NCI-H1105 treated with DMSO at 0.1 percent for 48 hours (cell line): ENCODE measurements at places on chromosomes 12 and 14.

GRCh38 chr12:99911967-99912366 lies 72.8 kb downstream of the ANKS1B start:
- DNase-seq: no peak

GRCh38 chr12:25960143-25960542 lies 1.7 kb downstream of the RASSF8 start:
- DNase-seq: peak; percentile 21

DNA sequence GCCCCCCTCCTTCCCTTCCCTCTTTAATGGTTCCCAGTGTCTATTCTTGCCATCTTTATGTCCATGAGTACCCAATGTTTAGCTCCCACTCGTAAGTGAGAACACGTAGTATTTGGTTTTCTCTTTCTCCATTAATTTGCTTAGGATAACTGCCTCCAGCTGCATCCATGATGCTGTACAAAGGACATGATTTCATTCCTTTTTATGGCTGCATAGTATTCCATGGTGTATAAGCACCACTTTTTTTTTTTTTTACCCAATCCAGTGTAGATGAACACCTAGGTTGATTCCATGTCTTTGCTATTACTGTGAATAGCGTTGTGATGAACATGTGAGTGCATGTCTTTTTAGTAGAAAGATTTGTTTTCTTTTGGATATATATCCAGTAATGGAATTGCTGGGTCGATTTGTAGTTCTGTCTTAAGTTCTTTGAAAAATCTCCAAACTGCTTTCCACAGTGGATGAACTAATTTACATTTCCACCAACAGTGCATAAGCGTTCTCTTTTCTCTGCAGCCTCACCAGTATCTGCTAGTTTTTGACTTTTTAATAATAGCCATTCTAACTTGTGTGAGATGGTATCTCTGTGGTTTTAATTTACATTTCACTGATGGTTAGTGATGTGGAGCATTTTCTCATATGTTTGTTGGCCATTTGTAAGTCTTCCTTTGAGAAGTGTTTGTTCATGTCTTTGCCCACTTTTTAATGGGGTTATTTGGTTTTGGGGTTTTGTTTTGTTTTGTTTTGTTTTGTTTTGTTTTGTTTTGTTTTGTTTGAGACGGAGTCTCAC lies 26.0 kb downstream of the RPS29 start:
- no peak for DNase-seq

- DNase-seq: no peak
These were observed 3.1 kb downstream of the SINHCAF start for GRCh38 chr12:31322801-31323207.

- DNase-seq: no peak
These were observed 2.2 kb downstream of the ZFP36L1 start for GRCh38 chr14:68790644-68791077.

DNA sequence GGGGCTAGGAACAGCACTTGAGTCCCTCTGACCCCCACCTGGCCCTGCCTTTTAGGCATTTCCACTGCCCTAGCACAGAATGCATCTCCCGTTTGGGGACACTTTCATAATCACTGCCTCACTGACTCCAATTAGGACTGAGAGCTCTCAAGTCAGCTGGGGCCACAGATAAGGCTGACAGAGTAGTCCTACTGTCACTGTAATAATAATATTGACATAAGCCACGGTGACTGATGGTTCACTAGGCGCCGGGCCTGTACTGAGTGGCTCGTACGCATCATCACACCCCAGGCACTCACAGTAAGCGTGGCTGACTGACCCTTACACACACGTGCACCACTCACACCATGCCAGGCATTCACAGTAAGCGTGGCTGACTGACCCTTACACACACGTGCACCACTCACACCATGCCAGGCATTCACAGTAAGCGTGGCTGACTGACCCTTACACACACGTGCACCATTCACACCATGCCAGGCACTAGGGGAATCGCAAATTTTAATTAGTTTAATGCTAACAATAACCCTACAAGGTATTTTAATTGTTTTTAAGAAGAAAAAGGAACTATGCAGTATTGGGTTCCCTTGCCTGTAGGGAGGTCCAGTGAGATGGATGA lies 87.7 kb downstream of the CHGA start:
- no peak for DNase-seq

GRCh38 chr14:80378084-80378690 lies 166.9 kb upstream of the DIO2 start:
- no peak for DNase-seq

DNA sequence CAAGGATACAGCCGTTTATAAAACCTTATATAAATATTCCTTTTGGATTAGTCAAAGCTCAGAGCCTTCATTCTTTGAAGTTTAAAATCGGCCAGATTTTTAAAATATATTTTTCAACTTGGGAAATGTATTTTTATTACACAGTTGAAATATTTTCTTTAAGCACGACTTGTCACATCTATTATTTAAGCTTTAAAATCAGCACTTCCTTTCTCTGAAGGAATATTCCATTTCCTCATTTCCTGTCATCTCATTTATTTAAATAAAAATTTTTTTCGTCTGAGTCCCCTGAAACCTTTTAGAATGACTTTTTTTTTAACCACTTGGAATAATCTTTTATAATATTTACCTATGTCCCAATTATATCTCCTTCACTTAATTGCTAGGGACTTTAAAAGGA lies 107.5 kb upstream of the PDE3A start:
- no peak for DNase-seq

- DNase-seq: no peak
These were observed 12.7 kb upstream of the SERPINA1 start for GRCh38 chr14:94401083-94401482.

- no peak for DNase-seq
These were observed 29.1 kb upstream of the PTPRB start for GRCh38 chr12:70666364-70666763.

GRCh38 chr12:94191023-94191422 lies 42.6 kb downstream of the PLXNC1 start:
- DNase-seq: no peak

GRCh38 chr12:65330331-65330730 lies 51.8 kb downstream of the MSRB3 start:
- DNase-seq: peak; percentile 44

- no peak for DNase-seq
These were observed 56.2 kb downstream of the PPHLN1 start for GRCh38 chr12:42382013-42382696.

GRCh38 chr12:43057566-43057965 lies 468.0 kb upstream of the PRICKLE1 start:
- peak; percentile 2 for DNase-seq

- peak; percentile 78 for DNase-seq
These were observed 47.9 kb upstream of the TUNAR start for GRCh38 chr14:95828649-95829265.

DNA sequence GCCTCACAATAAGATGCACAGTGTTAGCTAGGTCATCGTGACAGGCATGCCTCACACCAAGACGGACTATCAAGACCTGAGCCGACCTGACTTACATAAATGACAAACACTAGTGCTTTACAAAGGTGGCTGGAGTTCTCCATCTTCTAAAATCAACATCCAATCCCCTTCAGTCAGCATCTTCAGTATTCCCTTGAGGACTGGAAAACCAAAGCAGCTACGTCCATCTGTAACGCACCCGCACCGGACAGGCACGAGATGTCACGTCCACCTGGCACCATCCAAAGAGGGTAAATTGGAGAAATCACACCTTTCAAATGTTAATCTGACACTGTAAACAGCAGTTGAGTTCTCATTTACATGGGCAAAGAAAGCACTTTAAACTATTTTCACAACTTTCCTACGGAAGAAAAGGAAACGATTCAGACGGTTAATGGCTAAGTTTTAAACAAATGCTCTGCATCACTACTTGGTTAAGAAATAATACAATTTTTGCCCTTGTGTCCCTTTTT lies 130.2 kb downstream of the PRICKLE1 start:
- no peak for DNase-seq

DNA sequence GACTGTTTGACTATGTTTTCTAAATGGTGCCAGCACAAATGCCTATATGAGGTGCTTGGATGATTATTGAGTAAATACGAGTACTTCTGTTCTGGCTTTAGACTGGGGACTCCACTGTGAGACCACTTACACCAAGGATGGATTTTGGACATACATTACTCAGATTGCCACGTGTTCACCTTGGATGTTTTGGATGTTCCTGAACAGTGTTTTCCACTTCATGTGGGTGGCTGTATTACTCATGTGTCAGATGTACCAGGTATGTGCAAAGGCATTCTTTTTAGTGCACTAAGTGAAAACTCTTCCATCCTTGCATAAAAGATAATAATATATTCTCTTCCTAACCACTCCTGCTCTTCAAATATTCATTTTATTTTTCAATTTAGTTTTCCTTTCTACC lies 30.7 kb downstream of the CSRP2 start:
- no peak for DNase-seq

GRCh38 chr14:36022765-36023410 lies 153.6 kb downstream of the PTCSC3 start:
- DNase-seq: no peak

DNA sequence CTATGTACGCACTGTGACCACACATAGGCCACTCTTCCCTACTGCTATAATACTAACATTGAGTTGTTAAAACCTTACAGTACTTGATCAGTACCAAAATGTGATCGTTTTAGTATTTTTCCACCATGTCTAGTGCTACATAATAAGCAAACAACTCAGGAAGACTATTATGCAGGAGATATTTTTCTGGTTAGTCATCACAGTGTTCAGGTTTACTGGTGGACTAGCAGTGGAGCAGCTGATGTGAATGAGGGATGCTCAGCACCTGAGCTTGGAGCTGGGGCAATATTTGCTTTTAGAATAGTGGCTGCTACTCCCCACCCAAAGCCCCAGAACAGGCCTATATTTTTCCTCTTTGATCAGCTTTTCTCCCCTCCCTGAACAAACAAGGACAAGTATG lies 513.1 kb downstream of the KCNH5 start:
- DNase-seq: no peak

- no peak for DNase-seq
These were observed 374.8 kb downstream of the TMEM121 start for GRCh38 chr14:105901226-105901625.

GRCh38 chr12:3980504-3981272 lies 107.5 kb upstream of the PARP11 start:
- DNase-seq: no peak

DNA sequence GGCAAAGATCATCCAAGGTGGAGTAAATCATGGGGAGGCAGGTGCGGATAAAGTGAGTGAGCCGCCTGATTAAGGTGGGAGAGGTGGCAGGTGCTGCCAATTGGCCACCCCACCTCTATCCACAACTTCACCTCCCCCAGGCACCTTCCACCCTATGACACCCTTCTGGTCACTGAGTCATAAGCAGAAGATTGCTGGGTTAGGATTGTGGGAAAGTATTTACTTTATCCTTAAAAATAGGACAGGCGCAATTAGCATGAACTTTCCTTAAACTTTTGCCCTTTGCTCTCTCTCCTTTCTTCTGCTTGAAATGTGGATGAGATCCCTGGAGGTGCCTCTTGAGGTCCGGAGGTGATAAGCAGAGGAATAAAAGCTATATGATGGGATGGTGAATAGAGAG lies 14.9 kb upstream of the BMP4 start:
- no peak for DNase-seq

GRCh38 chr14:22007784-22008412 lies 334.3 kb upstream of the OR4E1 start:
- no peak for DNase-seq

DNA sequence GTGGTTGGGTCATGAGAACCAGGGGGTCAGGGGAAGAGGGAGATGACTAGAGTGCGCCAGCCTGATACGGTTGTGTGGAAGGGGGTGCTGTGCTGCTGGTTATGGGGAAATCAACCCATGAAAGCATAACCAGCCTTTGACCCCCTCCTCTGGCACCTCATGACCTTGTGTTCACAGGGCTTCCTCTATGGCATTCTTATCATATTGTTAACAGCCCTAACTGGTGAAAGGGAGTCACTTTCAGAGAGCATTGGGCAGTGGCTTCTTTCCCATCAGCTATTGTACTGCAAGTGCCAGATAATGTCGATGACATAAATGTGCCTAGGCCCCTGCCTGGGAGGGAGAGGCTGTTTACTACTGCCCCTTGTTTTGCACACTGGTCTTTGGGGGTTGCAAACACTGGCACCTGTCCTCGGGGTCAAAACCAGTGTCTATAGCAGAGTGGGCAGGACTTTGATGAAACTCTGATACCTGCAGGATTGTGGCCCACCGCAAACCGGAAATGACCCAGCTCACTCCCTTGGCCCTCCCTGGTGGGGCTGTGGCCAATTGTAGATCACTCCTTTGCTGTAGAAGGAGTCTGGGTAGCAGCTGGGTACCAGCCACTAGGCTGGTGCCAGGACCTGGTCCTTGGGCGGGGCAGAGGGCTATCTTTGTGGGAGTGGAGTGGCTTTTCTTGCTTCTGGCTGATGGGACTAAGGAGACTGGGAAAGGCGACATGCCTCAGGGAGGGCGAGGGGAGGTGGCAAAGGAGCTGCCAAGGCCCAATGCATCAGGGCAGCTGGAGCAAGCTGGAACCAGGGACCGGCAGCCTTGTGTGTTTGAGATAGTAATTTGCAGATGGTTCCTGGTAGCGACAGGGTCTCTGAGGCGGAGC lies 634 bp upstream of the TMEM63C start:
- DNase-seq: no peak

GRCh38 chr12:107845980-107846659 lies 71.6 kb downstream of the ASCL4 start:
- no peak for DNase-seq

GRCh38 chr12:84862186-84862585 lies 50.4 kb downstream of the SLC6A15 start:
- no peak for DNase-seq

GRCh38 chr12:7705846-7706245 lies 5.4 kb upstream of the DPPA3 start:
- no peak for DNase-seq
